ENCODE measurements at places on chromosomes 7 and 10.

GRCh38 chr10:110625356-110625894, 18.7 kb upstream of the RBM20 start:
- DNase-seq = no peak

DNA sequence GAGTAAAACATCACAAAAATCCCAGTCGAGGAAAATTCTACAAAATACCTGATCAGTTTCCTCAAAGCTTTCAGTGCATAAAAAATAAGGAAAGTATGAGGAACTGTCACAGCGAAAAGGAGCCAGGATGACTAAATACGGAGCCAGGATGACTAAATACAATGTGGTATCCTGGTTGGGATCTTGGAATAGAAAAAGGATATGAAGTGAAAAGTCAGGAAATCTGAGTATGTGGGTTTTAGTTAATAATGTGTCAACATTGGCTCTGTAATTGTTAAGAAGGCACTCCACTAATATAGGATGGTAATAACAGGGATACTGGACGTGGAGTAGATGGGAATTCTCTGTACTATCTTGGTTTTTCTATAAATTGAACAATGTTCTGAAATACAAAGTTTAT, 175.5 kb downstream of the SUGCT start:
- DNase-seq = no peak

GRCh38 chr7:36928311-36928710, 204.0 kb upstream of the AOAH start:
- no peak for DNase-seq

GRCh38 chr10:35642793-35643114, 658 bp upstream of the FZD8 start:
- DNase-seq = no peak

DNA sequence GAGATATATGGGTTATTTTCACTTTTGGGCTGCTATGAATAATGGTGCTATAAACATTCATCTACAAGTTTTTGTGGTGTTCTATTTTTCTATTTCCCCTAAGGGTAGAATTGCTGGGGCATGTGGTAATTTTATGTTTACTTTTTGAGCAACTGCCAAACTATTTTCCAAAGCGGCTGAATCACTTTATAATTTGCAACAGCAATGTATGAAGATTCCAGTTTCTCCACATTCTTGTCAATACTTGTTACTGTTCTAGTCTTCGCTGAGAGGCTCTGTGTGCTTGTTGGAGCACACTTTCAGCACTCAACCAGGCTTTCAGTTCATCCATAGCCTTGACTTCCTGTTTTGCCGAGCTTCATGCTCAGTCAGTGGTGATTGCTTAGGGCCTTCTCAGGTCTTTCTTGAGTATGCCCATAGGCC, 39.0 kb downstream of the ADK start:
- DNase-seq = no peak

DNA sequence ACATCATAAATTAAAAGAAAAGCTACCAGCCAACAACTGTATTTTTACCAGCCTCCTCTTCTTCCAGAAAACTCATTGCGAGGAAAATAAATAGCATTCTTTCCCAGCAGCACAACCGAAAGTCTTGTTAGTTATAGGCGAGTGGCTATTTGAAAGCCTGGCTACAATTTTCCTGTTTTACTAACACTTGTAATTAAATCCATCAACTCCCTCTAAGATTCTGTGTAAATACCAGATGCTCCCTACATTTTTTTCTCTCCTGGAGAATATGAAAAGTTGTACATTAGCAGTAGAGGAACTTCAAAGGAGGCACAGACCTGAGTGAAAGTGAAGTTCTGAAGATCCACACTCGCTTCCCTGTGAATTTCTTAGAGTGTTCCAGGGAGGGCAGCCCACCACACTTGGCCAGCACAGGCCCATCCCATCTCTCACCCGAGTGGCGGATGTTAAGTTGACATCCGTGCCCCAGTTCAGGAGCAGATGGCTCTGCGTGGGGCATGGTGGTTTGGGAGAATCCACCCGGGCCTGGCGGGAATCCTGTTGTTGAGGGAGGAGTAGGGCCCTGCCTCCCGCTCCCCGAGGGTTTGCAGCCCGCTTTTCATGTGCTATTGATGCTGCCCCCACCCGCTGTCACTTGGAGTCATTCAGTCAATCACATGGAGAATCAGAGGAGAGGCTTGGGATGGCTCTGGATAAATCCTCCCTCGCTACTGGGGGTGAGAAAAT, 451.0 kb upstream of the GALNT17 start:
- peak; percentile 40 for DNase-seq

- DNase-seq = no peak
These were observed 50.9 kb upstream of the MKLN1 start for GRCh38 chr7:131276748-131277147.

DNA sequence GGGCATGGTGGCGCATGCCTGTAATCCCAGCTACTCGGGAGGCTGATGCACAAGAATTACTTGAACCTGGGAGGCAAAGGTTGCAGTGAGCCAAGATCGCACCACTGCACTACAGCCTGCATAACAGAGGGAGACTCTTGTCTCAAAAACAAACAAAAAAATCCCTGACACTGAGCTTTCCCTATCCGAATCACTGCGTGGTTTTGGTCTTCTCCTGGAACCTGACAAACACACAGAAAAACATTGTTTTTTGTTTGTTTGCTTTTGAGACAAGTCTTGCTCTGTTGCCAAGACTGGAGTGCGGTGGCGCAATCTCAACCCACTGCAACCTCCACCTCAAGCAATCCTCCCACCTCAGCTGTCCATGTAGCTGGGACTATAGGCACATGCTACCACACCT, 50.4 kb upstream of the PTPRN2 start:
- DNase-seq = no peak

DNA sequence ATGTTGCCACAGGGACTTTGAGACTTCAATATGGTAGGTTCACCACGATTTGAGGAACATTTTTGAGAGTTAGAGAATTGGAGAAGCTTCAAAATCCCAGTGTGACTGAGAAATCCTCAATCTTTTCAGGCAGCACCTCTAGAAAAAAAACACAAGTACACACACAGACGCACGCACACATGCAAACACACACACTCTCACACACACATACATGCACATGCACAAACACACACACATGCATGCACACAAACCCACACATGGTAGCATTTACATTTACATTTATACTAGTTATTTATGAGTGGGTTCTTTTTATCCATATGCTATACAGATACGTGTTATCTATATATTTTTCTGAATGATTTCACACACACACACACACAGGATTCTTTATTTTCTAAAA, 901.9 kb downstream of the GATA3 start:
- no peak for DNase-seq

DNA sequence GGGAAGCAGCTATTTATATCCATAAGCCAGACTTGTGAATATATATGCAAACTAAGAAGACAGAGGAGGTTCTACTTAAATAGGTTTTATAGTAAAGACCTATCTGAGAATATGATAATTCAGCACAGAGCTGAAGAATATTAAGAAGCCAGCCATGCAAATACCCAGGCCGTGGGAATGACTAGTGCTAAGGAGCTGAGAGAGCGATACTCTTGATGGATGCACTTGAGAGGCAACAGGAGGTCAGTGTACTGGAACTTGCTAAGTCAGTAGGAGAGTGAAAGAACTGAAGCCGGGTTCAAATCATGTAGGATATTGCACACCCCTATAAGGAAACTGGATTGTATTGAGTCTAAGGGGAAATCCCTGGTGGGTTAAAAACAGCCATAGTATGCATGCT, 943.6 kb upstream of the MBL2 start:
- DNase-seq = no peak

GRCh38 chr7:49294611-49295010, 370.3 kb downstream of the CDC14C start:
- DNase-seq = no peak

- DNase-seq = no peak
These were observed 23.8 kb upstream of the AHR start for GRCh38 chr7:17274551-17275245.

GRCh38 chr10:35711615-35712411, 69.7 kb upstream of the FZD8 start:
- DNase-seq = no peak

GRCh38 chr7:14294637-14295036, 305.2 kb upstream of the ETV1 start:
- no peak for DNase-seq

Data from NCI-H446 (cell line).